ENCODE measurements at places on chromosomes 4 and X.

GRCh38 chrX:35380808-35381700, 417.1 kb upstream of the MAGEB16 start:
- DNase-seq, result no peak

DNA sequence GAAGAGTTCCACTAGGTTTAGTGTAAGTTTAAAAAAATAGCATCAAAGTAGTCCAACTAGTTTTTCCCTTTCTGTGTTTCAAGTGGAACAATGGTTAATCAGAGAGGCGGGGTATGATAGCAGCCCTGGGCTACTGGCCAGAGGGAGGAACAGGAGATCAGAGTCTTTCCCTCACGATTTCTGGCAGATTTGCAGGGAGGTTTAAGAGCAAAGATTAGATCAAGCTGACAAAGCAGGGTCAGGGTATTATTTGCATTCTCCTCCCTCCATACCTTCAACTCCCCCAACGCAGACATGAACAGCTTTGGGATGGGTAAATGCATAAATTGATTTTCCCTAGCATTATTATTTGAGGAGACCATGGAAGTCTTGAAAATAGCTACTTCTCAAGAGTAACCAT, 277.6 kb upstream of the DIAPH2 start:
- DNase-seq, result no peak

DNA sequence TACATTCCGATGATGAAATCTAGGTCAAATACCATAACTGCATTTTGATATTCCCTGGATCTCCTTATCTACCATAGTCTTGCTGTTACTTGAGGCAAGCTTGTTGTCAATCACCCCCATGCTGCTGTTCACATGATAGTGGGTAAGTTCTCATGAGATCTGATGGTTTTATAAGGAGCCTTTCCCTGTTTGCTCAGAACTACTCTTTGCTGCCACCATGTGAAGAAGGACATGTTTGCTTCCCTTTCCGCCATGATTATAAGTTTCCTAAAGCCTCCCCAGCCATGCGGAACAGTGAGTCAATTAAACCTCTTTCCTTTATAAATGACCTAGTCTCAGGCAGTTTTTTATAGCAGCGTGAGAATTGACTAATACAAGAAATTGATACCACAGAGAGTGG, 432.0 kb downstream of the GLUD2 start:
- DNase-seq, result no peak

- DNase-seq, result no peak
Observed at GRCh38 chr4:101000496-101000895, 346.8 kb downstream of the PPP3CA start.

DNA sequence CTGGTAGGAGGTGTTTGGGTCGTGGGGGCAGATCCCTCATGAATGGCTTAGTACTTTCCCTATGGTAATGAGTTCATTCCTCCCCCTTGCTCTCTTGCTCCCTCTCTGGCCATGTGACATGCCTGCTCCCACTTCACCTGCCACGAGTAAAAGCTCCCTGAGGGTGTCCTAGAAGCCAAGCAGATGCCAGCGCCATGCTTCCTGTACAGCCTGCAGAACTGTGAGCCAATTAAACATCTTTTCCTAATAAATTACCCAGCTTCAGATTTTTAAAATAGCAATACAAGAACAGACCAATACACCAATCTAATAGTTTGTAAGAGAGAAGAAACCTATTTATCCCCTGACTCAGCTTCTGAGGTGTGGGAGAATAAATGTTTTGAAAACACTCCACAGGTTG, 60.5 kb downstream of the FGFBP1 start:
- no peak for DNase-seq

DNA sequence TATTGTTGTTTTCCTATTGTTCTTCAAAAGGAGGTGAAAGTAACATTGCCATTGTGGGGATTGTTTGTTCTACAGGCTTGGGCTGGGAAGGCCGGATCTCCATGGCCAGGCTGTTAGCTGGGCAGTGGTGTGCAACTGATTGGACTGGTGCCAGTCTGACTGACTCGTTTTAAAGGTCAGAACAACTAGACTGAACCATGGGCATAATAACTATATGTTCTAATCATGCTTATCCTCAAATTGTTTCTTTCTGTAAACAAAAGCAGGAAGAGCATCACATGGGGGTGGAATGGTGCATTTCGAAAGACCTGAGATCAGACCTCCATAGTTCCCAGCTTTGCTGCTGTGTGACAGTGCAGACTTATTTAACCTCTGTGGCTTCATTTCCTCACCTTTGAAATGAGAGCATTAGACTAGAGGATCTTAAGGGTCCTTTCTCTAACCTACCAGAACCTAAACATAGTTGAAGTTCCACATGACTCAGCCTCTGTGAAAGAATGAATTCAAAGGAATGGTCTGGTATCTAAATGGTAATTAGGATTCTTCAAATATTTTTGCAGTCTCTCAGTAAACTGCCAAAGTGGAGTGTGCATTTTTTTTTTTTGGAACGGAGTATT, 66.7 kb upstream of the PGRMC2 start:
- DNase-seq, result no peak

- no peak for DNase-seq
Observed at GRCh38 chr4:138689187-138689586, 326.4 kb upstream of the NOCT start.

DNA sequence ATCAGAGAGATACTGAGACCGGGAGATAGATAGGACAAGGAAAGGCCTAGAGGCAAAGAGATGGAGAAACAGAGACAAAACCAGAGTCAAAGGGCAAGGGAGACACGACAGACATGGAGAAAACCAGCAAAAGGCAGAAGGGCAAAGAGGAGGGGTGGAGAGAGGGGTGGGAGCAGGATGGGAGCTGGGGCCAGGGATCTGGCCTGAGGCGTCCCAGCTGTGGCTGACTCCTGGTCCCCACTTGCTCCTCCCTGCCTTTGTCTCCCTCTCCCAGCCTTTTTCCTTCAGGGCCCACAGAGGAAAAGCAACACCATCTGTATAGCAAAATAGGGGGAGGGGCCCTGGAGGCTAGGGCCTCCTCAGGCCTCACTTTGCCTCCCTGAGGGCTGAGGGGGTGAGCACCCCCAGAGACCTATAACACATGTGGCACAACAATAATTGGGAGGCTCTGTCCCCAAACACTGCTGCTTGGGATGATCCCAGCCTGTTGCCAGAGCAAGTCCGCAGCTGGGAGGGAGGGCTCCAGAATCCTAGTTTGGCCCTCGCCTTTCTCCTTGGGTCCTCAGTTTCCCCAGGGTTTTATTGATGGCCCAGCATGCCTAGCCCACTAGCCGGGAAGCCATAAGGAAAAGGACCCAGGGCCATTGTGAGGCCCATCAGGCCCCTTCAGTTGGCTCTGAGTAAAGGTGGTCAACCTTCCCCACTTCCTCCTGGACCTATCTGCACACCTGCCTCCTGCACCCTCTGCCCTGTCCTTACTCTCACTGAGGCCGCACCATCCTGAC, 96.8 kb downstream of the PJA1 start:
- no peak for DNase-seq

- no peak for DNase-seq
Observed at GRCh38 chrX:101360390-101360789, 11.8 kb upstream of the TIMM8A start.
